ENCODE measurements at places on chromosomes 16 and 17.

DNA sequence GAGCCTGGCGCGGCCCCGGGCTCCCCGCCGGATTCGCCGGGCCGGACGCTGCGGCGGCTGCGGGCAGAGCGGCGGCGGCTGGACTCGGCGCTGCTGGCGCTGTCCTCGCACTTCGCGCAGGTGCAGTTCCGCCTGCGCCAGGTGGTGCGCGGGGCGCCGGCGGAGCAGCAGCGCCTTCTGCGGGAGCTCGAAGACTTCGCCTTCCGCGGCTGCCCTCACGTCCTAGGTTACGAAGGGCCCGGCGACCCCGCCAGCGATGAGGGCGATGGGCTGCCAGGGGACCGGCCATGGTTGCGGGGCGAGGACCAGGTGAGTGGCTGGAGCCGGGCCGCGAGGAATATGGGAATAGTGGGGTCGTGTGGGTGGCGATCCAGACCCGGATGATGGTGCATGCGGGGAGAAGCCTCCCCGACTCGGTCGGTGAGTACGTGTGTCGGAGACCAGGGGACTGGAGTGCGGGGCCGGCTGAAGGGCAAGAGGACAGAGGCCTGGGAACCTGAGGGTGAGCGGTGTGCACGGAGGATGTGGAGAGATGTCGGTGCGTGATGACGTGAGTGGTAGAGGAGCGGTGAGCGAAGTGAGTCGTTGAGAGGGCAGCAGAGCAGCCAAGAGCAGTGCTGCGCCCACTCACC is 517 bp downstream of the RUNDC1 start:
- DNase-seq: no peak

DNA sequence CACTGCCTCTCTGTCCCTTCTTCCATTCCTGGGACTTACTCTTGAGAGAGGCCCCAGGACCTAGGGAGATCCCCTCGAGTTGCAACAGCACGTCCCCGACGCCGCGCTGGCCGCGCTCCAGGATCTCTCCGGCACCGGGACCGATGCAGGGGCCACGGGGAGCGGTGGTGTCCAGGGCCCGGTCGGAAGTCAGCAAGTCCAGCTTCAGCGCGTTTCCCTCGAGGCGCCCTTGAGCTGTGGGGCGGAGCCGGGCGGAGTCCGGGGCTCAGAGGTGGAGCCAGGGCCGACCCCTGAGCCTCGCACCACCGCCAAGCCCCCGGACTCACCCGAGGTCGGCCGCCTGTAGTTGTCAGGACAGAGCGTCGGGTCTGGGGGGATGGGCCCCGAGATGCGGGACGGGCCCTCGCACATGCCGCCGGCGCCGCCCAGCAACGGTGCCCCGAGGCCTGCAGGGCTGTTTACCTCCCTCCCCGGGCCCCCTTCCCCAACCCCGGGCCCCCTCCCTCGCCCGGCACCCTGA is 458 bp downstream of the ENKD1 start:
- no peak for DNase-seq

- DNase-seq: no peak
These were observed 19.6 kb downstream of the BEAN1 start for GRCh38 chr16:66446737-66447136.

GRCh38 chr16:11670171-11671131 is 2.2 kb downstream of the SNN start:
- no peak for DNase-seq

DNA sequence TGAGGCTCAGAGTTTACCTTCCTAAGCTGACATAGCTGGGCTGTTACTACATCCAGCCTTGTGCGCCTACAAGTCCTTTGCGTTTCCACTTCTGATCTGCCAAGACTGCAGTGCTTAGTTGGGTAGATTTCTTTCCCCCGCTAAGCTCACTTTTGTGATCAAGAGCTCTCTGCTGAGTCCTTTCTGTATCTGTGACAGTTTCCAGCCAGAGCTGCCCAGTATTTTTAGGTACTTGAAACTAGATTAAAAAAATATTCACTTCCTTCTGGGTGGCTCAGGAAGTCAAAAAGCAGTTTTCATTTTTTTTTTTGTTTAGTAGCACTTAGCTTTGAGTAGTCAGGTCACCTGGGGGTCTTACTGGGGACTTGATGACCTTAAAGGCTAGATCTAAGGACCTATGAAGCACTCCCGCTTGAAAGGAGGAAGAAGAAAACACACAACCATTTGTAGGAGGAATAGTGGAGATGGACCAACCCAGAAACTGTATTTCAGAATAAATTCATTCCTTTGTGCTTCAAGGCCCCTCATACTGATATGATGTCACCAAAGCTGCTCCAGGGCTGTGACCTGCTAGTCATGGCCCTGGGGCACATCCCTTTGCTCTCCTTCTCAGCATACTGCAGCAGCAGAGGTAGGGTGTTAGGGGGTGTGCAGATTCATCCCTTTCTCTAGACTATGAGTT is 75.6 kb upstream of the HNF1B start:
- no peak for DNase-seq

- DNase-seq: no peak
These were observed at the start of gene SLFN12 for GRCh38 chr17:35432176-35433074. Gene SLFN12 (minus strand): TSS chr17:35432500. CDS start chr17:35423028, 9,472 bp downstream.

DNA sequence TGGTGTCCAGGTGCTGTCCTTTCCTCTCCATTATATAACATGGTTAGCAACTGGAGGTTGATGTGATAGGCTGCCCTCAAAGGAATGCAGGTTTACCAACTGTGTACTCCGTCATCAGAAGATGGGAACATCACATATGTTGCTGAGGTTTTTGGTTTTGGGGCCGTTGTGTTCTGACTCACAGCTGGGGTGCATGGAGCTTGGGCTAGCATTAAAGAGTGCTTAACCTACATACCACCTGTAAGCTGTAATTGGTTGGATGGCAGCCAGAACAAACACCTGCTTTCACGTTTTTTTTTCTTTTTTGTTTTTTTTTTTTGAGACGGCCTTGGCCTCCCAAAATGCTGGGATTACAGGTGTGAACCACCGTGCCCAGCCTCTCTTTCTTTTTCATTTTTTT is 20.9 kb downstream of the TMEM11 start:
- no peak for DNase-seq

DNA sequence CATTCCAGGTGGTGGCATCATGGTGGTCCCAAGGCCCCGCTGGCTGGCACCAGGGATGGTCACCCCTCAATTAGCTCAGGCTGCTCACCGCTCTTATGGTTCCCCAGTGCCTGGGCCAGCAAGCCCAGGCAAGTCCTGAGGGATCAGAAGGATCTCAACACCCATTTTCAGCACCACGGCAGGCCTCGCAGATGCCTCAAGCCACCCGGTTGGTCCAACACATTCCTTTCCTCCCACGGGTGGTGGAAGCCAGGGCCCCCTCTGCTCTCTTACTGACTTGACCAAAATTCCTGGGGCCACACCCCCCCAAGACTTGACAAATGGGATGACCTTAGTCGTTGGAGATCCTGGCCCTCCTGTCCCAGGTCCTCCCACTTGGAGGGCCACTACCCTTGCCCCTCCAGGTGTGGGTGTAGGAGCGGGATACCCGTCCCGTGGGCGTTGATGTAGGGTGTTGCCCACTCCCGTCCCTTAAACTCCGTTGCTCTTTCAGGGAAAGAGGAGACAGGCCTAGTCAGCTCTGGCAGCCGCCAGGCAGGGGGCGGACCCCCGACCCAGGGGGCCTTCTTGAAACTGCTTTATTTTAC is 5.9 kb downstream of the ZNF205 start:
- DNase-seq: no peak

GRCh38 chr17:68057531-68057952 is 22.0 kb downstream of the KPNA2 start:
- DNase-seq: no peak

DNA sequence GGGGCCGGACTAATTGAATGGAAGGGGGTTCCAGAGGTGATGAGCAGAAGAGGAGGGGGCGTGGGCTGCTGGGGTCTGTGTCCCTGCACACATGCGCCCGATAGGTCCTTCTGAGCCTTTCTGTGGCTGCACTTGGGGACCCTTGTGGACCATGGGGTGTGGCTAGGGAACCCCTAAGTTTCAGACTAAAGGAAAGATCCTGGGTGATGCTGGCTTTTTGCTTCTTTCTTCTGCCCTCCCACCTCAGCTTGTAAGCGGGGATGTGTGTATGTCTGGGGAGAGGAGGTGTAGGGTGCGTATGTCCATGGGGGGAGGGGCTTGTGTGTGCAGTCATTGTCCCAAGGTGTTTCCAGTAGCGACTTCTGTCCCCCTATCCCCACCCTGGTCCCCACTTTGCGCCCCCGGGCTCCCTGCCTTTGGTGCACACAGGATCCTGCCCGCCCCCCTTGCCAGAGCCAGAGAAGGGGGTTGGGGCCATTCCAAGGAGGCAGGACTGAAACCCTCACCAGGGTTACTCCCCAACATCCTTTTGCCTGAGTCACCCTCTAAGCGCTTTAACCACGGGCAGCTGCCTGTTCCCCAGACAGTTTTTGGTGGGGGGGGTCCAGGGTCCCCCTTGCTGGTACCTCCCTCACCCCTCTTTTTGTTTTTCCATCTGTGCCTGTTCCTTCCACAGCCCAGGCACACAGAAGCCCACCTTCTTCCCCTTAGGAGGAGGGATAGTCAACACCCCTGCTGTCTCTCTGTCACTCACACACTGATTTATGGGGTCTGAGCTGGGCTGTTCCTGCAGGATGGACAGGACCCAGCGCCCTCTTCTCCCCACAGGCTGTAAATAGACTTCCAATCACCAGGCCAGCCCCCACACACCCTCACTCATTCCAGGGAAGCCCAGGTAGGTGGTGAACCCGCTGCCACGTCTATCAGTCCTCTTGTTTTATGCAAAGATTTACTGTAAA is 83.2 kb downstream of the ARHGAP23 start:
- DNase-seq: no peak

DNA sequence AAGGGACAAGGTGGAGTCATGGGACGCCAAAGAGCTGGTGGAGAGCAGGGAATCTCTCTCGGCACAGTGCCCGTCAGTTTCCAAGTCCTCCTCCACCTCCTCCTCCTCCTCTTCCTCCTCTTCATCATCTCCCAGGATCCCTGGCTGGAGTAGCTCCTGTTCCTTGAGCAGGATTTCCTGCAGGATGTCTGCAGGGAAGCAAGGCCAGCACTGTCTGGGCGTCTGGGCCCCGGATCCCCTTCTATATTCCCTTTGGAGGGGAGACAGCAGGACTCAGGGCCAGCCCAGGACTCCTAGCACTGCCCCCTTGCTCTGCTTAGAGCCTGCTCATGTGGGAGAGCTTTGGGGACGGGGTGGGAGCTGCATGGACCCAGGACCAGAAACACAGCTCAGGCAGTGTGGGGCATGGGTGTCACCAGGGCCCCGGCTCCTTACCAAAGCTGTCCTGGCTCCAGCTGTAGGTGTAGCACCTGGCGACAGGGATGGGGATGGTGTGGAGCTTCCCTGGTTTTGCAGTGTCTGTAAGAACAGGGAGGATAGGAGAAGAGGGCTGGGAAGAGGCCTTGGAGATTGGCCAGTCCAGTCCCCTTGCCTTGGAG is 21.3 kb upstream of the PIK3R6 start:
- DNase-seq: no peak

GRCh38 chr17:4229627-4230541 is 33.9 kb downstream of the ANKFY1 start:
- DNase-seq: no peak

- peak; percentile 7 for DNase-seq
These were observed 2.3 kb upstream of the NT5M start for GRCh38 chr17:17300624-17301568.

GRCh38 chr16:35391328-35391727 is 1931.9 kb downstream of the TP53TG3F start:
- no peak for DNase-seq

DNA sequence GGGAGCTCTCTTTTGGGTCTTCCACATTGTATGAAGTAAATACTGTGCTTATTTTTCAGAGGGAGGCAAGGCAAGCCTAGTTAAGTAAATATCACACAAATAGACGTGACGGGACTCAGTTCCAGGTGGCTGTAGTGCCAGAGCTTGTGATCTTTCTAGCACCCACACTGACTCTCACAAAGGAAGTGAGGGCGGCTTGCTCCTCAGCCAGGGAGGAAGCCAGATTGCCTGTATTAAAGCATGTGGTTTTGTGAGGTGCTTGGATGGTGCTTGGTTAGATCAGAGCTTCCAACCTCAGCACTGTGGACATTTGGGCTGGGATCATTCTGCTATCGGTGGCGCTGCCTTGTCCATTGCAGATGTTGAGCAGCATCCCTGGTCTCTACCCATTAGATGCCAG is 80.1 kb downstream of the VAT1L start:
- no peak for DNase-seq

DNA sequence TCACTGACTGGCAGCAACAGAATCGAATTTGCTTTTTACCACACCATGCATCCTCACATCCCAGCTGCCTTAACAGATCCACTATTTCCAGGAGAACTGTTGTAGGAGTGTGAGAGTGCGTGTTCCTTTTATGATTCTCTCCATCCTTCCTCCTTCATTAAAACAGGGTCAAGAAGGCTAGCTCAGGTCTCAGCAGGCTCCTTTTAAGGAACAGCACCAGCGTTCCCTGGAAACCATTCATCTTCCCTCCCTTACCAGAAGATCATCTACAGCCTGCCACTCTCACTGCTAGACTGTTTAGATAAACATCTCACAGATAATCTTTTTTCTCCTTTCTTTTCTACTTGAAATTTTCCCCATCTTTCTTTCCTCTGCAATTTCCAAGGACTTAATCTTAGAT is 1531.9 kb upstream of the CDH8 start:
- DNase-seq: no peak

DNA sequence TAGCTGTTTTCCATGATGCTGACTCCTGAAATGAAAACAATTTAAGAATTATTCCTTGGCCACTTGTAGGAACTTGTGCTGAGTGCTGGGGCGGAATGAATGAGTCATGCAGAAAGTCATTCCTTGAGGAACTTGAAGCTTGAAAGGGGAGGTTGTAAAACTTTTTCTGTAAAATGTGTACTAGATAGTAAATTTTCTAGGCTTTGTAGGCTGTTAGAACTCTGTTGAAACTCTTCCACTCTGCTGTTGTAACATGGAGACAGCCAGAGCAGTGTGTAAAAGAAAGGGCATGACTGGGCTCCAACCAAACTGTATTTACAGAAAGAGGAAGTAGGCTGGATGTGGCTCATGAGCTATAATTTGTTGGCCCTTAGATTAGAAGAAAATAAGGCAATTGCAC is 46.1 kb downstream of the ABCA8 start:
- DNase-seq: no peak

Data from stimulated activated CD4-positive, alpha-beta T cell treated with anti-CD3 and anti-CD28 coated beads, Interleukin-1b, Interleukin-23, amount 100 ng/mL, for 1 hour (primary cell).